ENCODE measurements at places on chromosomes 4 and X.

DNA sequence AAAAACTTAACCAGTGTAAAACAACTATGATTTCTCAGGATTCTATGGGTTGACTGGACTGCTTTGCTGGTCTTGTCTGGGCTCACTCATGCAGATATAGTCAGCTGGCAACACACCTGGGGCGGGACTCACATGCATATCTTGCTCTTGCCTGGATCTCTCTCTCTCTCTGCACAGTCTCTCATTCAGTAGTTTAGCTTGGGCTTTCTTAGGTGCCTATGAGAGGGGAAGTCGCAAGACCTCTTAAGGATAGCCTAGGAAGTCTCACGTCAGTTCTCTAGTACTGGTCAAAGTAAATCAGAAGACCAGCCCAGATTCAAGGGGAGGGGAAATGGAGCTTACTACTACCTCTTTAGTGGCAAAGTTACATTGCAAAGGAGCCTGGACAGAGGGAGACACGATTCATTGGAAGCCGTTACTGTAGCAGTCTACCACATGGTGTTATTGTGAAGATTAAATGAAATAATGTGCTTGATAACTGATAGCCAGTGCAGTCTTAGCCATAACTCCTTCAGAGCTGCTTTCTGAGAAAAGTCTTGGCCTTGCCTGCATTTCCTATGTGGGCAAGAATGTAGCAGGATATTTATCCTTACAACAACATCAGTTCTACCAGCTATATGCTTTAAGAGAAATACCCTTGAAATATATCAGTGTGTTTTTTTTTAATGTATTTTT is 2.1 kb downstream of the COPS4 start:
- no peak for DNase-seq

DNA sequence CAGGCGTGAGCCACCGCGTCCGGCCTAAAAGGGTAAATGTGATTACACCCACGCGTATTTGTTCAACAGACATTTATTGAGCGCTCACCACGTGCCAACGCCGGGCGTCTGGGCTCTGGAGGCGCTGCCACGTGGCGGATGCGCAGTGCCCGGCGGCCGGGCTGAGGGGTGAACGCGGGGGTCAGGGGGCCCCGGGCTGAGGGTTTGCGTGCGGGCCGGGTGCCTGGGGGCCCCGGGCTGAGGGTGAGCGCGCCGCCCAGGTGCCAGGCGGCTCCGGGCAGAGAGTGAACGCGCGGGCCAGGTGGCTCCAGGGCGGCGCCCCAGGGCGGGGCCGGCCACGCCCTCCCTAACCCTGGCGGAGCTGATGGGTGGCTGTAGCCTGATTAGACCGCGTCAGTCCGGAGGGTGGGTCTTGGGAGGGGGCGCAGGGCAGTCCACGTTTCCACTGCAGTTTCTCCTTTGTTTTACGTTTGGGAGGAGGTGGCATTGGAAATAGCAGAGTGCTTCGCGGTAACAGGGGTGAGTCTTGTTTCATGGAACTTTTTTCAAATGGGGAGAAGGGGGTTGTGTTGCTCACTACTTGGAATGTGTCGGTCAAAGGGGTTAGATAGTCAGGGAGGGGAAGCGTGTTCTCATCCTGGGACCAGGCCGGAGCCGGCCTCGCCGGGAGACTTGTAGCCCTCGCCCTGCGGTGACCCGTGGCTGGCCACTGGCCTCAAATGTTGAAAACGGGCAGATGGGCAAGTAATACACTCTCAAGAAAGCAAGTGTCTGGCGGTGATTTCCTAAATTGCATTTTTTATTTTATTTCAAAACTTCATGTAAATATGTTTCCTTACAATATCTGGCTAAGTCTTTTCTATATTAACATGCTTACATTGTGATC is at the start of gene ZFP42:
ZFP42 (plus strand) TSS at position 450 of the 886 bp plus-strand sequence. CDS start 7,037 bp downstream, outside the sequence.
- DNase-seq: no peak

DNA sequence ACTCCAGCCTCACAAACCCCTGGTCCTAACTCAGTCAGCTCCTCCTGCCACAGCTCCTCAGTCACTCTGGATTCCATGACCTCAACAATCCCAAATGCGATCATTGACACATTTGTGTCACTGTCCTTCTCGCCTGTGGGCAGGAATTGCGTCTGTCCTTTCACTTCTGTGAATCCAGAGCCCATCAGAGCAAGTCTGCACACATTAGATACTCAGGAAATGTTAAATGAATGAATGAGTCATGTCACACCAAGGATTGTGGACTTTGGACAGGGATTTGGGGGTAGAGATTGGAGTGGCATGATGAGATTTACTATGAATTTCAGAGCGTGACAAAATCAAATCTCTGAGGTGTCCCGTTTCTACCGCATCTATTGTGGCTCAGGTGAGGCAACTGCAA is 11.8 kb upstream of the CLDN24 start:
- DNase-seq: no peak

- no peak for DNase-seq
Measured at GRCh38 chrX:55695227-55696018, 22.1 kb upstream of the RRAGB start.

DNA sequence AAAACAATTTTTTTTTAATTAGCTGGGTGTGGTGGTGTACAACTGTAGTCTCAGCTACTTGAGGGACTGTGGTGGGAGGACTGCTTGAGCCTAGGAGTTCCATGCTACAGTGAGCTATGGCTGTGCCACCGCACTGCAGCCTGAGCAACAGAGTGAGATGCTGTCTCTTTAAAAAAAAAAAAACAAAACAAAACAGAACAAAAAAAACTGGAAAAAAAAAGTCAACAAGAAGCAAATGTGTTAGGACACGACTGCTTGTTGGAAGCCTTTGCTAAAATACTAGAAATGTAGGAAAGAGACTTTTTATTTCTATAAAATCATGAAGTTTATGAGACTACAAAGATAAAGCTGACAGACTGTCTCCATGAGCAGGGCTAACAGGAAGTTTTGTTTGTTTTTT is 87.2 kb downstream of the SH3RF1 start:
- no peak for DNase-seq

DNA sequence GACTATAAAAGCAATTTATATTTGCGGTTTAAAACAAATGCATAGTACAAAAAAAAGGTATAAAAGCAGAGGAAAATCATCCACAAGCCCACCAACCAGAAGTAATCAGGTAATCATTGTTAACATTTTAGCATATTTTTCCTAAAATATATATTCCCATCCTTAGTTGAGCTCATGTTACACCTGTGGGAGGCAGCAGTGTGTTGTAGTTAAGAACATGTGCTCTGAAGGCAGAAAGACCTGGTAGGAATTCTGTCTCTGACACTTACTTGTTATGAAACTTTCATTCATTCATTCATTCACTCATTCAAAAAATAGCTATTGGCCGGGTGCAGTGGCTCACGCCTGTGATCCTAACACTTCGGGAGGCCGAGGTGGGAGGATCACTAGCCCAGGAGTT is 15.4 kb upstream of the CDKL5 start:
- DNase-seq: peak; percentile 23

DNA sequence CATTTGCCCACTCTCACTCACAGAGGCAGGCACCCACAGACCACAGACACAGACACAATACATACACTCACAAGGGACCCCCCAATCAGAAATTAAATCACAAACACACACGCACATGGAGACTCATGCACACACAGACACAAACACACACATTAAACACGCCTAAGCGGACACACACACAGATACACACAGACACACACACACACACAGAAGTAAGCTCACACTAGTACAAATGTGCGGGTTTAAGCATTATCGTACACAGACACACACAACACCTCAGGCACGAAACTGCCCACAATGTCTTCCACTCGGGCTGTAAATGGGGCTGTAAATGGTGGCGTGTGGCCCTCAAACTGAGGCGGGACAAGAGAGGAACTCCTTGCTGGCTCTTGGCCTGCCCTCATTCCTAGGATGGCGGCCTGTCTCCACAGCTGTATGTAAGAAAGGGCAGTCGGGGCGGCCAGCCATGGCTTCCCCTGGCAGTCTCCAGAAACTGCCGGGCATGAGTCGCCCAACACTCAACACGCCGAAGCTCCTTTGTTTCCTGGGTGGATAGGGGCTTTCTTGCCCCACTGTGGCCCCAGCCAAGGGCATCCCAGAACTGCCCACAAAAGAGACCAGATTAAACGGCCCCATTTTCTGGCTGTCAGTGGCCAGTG is 53.9 kb downstream of the NBDY start:
- DNase-seq: no peak

- DNase-seq: no peak
Measured at GRCh38 chr4:36321176-36321575, 39.8 kb downstream of the DTHD1 start.

GRCh38 chr4:151021637-151022334 is 6.7 kb upstream of the LRBA start:
- no peak for DNase-seq

GRCh38 chrX:30713061-30713525 is 59.9 kb downstream of the GK start:
- peak; percentile 34 for DNase-seq

- DNase-seq: no peak
Measured at GRCh38 chr4:118888666-118889311, at the start of gene SYNPO2. Gene SYNPO2 (plus strand): TSS chr4:118888854. CDS start chr4:118889037, 183 bp downstream.

DNA sequence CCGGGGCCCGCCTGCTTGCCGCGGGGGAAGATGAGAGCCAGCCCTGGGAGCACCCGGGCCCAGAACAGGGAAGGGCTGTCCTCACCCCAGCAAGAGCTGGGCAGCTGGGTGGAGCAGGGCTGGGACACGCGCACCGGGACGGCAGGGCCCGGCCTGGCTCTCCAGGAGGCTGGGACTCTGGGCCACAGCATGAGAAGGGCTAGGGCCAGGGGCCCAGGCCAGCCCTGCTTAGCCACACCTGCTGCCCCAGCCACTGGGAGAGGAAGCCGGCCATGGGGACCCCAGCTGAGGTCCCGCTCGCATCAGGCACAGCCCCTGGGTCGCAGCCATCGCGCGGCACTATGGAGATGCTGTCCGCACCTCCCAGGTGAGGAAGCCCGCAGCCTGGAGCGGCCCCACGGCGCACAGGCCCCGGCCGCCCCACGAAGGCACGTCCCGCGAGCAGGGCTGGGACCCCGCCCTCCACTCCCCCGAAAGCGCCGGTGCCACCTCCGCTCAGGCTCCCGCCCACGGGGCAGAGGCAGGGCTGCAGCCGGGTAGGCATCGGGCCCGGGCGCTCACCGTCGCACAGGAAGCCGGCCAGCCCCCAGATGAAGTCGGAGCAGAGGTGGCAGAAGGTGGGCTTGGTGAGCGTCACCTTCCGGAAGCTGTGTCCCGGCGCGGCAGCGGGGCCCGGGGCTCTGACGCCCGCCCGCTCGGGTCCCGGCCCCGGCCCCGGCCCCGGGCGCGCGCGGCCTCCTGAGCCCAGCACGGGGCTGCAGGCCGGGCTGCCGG is 531 bp downstream of the DGKQ start:
- no peak for DNase-seq

GRCh38 chrX:45872480-45872879 is 671.8 kb upstream of the DIPK2B start:
- DNase-seq: no peak

GRCh38 chr4:8316911-8317351 is 47.4 kb downstream of the HTRA3 start:
- DNase-seq: no peak

DNA sequence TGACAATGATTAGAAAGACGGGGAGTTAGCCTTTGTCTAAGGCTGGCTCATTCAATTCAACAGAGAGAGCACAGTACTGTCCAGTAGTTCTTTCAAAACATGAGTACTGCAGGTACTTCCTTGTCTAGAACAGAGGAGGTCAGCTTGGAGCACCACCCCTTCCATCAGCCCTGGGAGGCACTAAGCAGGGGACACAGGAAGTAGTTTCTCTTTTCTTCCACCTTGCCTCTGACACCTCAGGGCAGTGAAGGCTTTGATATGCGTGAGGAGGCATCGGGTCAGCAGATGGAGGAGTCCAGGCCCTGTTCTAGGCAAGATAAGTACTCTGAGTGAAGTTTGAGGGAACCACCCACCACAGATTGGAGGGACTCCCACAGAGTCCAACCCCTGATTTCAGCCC is 33.1 kb downstream of the MAGEB10 start:
- no peak for DNase-seq

GRCh38 chr4:86822136-86822535 is 27.0 kb downstream of the SLC10A6 start:
- no peak for DNase-seq

- no peak for DNase-seq
Measured at GRCh38 chrX:36241397-36241796, 321.9 kb downstream of the CFAP47 start.

GRCh38 chr4:10074767-10075105 is 41.9 kb downstream of the WDR1 start:
- DNase-seq: no peak

DNA sequence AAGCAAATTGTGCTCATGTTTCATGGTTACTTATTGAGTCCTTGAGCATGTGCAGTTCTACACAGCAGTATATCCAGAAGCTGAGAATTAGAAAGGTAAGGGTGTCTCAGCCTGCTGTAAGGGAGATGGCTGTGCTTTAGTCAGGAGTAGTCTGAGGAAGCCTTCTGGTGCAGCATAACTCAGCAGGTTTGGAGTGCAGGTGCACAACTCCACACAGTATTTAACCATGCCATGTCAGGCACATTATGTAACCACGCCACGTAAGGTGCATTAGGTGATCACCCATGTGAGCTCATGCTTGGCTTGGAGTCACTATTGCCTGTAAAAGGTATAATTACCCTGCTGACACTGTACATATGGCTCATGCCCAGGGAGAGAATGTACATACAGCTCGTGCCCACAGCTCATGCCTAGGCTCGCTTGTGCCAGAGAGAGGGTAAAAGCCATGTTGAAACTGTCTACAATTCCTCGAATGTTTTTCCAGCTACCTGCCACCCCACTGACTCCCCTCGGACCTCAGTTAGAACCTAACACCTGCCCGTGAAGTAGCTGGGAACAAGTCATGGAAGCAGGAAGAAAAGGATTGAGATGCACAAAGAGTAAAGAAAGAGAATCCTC is 37.8 kb downstream of the UCHL1 start:
- DNase-seq: no peak

DNA sequence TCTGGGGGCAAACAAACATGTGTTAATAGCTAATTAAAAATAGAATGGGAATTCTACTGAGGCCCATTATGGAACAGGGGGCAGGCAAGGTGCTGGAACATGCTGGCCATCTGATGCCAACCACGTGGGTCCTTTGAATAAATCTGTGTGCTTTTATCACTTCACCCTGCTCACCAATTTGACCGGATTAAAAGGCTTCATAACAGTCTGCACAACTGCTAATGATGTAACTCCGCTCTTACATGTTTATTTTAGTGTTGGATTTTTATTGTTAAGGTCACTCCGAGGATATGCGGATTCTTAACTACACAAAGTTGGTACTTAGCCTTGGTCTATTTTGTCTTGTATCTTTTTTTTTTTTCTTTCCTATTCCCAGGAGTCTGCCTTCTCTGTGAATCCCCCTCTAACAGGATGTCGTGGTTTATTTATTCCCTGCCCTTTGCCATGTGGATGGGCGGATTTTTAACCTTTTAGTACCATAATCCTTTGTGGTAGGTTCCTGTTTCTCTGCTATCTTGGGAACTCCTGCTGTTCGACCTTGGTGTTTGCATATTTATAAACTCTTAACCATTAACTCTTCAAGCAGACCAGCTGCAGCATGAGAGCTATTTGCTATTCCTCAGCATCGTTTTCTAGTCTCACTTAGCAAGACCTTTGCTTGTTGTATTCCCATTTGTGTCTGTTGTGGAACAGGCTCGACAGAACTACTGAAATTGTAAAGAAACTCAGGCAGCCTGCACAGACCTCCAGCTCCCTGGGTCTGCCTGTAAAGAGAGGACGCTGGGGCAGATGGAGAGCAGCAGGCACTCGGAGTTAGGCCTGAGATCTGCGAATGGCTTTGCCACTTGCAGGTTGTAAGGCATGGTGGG is 38.0 kb downstream of the TRIM2 start:
- DNase-seq: no peak

Measured in pons (tissue), 1 donor.